ENCODE measurements at places on chromosomes 12 and 14. TPM values are rescaled to one million over a fixed set of nuclear protein-coding genes. Genes with fewer than 3 reads are reported as not detected.

- DNase-seq: no peak
These were observed 37.2 kb downstream of the FBXO21 start for GRCh38 chr12:117152793-117153775.

DNA sequence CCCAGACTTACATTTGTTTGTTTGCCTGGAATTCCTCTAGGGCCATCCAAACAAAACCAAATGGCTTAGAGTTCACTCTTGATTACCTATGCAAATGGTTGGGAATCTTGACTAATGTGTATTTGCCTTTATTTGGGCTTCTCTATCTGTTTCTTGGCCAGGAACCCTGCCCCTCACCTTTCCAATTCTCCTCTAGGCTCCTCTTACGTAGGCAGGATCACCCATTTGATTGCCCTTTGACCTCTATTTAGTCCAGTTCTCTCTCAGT is 123.0 kb upstream of the DYRK2 start:
- no peak for DNase-seq

- DNase-seq: no peak
These were observed 113.7 kb downstream of the SLC25A47 start for GRCh38 chr14:100436745-100437406.

DNA sequence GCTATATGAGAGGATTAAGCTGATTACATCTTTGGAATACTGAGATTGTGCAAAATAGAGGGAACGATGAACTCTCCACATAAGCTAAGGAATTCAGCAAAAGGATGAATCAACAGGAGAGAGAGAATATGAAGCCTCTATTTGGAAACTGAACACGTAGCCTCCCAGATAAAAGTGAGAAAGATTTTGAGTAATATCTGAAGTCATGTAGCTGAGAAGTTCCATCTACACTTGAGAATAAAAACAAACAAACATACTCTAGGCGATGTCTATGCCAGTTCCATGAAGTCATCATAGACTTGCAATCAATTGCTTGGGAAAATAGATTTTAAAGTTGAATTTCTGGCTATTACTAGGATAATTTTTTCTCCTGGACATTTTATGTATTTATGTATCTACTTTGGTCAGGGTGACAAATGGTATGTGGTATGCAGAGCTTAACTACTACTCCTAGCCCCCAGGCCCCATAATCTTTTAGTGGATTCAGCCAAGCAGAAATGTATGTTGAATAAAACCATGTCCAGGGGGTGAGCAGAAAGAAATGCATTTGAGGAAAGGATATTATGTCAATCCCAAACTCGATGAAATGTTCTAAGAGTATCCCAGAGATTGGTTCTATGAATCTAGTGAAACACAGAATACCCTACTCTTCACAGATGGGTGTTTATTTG is 627.4 kb downstream of the DIO2 start:
- DNase-seq: peak; percentile 55

Gene C12orf60
- total RNA-seq: 0.32 TPM

Measured in fibroblast of villous mesenchyme (primary cell).